ENCODE measurements at places on chromosomes 2 and 18.
A peak's percentile ranks its signal among the peaks of the same experiment; 100 is the strongest.

DNA sequence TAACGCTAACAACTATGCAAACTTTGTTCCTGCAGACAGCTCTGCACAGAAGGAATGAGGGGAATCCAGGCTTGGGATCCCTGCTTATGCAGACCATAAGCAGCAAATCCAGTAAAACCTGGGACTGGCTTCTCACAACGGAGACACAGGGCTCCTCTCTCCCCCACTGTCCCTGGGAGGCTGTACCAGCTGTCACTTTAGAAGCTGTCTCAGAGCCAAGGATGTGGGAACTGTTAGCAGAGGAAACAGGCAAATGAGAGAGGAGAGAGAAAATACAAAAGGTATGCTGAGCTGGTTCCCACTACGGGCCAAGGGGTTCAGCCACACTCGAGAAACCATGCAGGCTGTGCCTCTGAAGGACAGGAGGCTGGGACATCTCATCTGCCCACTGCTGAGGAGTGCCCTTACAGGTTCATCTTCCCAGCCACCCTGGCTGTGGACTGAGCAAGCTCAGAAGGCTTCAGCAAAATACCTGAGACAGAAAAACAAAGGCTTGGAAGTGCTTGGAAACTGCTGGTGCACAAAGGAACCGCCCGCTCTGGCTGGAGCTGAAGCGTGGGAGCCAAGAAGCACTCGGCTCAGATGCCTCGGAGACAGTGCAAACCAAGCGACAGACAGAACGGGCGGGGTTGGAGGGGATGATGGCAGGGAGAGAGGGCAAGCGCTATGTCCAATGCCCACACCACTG lies 72.5 kb downstream of the FAM210A start:
- DNase-seq = no peak

DNA sequence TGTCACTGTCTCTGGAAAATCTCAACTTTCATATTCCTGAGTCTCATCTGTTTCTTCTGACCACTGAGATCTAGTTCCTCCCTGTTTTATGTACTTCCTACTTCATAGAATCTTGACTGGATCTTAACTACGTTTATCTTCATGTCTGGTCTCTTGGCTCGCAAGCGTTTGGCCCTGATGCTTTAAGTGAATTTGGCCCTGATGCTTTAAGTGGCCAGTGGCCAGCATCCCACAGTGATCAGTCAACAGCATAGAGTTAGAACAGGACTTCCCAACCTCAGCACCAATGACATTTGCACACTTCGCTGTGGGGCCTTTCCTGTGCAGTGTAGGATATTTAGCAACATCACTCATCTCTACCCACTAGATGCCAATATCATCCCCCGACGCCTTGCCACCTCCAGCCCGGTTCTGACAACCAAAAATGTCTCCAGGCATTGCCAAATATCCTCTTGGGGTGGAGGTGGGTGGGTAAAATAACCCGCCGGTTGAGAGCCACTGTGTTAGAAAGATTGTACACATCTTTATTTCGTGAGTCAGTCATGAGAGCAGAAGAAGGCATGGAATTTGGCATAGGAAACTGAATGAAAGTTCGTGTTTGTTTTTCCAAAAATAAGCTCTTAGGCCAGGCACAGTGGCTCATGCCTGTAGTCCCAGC lies 12.2 kb downstream of the TM4SF20 start:
- DNase-seq = no peak

GRCh38 chr18:76169733-76170132 lies 325.3 kb downstream of the ZNF516 start:
- no peak for DNase-seq

- peak; percentile 73 for DNase-seq
These were observed 68.3 kb downstream of the SPTBN1 start for GRCh38 chr2:54524226-54524991.

DNA sequence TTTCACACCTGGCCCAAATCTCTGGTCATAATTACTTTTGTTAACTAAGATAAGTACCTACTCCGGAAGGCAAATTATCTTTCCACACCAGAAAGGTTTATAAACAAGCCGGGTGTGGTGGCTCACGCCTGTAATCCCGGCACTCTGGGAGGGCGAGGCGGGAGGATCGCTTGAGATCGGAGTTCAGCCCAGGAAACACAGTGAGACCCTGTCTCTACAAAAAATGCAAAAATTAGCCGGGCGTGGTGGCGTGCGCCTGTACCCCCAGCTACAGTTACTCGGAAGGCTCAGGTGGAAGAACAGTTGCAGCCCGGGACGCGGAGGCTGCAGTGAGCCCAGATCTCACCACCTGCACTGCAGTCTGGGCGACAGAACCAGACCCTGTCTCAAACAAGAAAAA lies 2.1 kb downstream of the PUM2 start:
- DNase-seq = no peak

Data from common myeloid progenitor, CD34-positive (primary cell).